Common myeloid progenitor, CD34-positive (primary cell): ENCODE measurements at places on chromosomes 11 and 22.

- DNase-seq: no peak
These were observed 21.4 kb downstream of the ADM start for GRCh38 chr11:10326012-10326964.

- no peak for DNase-seq
These were observed 834 bp upstream of the FADS1 start for GRCh38 chr11:61817471-61818202.

DNA sequence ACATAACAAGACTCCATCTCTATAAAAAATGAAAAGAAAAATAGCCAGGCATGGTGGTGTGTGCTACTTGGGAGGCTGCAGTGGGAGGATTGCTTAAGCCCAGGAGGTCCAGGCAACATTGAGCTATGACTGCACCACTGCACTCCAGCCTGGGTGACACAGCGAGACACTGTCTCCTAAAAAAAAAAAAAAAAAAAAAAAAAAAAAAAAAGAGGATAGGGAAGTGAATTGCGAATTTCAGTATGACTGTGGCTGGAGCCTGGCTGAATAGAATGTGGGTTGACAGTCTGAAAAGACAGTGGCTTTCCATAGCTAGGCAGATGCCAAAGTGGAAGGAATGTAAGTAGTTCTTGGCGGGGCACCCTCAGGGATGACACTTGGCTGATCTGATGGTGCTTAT lies 6.4 kb upstream of the LDHAL6A start:
- no peak for DNase-seq

- DNase-seq: no peak
These were observed 35.1 kb upstream of the CUL5 start for GRCh38 chr11:107973641-107974040.

GRCh38 chr11:57513911-57514537 lies 1.5 kb downstream of the SLC43A1 start:
- DNase-seq: peak; percentile 48

- DNase-seq: no peak
These were observed 83.1 kb upstream of the SLC5A12 start for GRCh38 chr11:26805001-26805400.

DNA sequence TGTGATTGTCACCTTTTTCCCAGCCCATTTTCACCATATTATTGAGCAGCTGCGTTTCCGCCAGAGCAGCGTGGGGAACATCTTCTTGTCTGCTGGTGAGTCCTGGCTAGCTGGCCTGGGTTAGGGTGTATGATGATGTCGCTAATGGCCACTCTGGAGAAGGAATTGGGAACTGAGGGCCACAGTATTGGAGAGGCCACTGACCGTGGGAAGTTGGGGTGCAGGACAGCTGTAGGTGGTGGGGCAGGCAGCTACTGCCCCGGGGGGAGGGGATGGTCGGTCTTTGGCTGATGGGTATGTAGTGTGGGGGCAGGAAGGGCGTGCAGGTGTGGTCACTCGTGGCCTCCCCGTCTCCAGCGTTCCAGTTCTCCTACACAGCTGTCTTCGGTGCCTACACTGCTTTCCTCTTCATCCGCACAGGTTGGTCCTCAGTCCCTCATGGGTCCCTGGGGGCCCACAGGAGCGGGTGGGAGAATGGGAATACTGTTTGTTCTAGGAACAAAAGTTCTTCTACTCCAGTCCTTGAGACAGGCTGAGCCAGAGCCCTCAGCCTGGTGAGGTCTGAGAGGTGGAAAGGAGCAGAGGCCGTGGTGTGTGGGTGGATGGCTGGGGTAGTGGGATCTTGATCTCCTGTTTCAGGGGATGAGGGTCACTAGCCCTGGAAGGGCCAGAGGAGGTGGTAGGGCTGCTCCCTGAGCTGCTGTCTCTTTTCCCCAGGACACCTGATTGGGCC lies 2.1 kb downstream of the RCE1 start:
- no peak for DNase-seq
